ENCODE measurements at places on chromosomes 13 and 19.

DNA sequence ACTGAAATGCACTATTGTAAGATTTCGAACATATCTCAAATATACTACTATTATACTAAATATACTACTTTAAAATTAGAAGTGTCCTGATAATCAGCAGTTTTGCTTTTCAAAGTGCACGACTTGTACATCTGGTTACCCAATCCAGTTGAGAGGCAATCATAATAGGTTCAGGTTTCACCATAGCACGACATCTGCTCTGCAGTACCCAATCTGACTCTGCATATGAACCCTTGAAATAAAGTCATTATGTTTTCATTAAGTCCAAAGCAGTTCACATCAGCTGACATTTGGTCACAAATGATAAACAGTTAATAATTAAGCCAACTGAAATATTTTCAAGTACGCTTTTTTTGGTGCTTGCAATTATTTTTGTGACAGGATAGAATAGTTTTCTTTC, 90.6 kb downstream of the PCDH9 start:
- H3K27ac ChIP-seq = no peak overlapping the region
- H3K36me3 ChIP-seq = no peaks in the 10 kb centered on the region
- H3K4me1 ChIP-seq = peaks cover 10% of the 10 kb centered on the region
- DNase-seq = no peak
- H3K4me3 ChIP-seq = no peak overlapping the region

- DNase-seq = no peak
- H3K4me1 ChIP-seq = peaks cover 13% of the 10 kb centered on the region
- peaks cover 12% of the 10 kb centered on the region for H3K36me3 ChIP-seq
- H3K27me3 ChIP-seq = no peaks in the 10 kb centered on the region
- H3K4me3 ChIP-seq = no peak overlapping the region
Observed at GRCh38 chr19:16369664-16370576, 45.3 kb downstream of the KLF2 start.

DNA sequence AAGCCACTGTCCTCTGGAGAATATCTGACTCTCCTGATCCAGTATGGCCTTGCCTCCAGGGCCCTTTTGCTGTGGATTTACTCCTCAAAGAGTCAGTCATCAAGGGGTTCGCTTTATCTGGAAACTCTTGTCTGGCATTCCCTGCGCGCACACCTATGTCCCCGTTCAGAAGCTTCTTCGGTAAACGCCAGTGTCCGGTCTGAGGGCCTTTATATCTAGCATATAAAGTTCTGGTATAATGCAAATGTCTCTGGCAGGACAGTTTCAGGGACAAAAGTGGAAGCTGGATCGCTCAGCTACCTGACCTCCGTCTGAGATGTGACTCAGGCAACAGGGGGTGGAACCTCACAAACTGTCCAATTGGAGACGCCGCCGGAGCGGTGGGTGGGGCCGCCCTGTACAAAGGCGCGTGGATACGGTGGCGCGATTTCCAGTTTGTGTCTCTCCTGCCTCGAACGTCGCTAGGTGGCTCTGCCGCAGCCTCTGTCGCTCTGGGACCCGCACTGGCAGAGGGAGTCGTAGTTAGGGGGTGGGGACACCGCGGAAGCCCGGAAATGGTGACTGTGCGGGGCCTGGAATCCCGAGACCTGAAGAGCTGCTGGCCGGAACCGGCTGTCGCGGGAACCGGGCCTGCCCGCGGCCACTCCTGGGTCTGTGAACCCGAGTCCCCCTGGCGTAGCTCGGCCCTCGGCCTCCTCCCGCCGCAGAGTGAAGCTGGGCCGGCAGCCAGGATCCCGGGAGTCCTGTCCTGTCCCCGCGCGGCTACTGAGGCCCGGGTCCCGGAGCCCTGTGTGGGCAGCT, 10.6 kb upstream of the ZNF709 start:
- peaks cover 9% of the 10 kb centered on the region for H3K4me1 ChIP-seq
- DNase-seq = peak; percentile 76
- peak overlapping the region; percentile 96 for H3K27ac ChIP-seq
- no peaks in the 10 kb centered on the region for H3K27me3 ChIP-seq
- peak overlapping the region; percentile 81 for H3K4me3 ChIP-seq

- no peak for DNase-seq
- H3K36me3 ChIP-seq = no peaks in the 10 kb centered on the region
- no peak overlapping the region for H3K27ac ChIP-seq
- peaks cover 36% of the 10 kb centered on the region for H3K4me1 ChIP-seq
- no peaks in the 10 kb centered on the region for H3K27me3 ChIP-seq
Observed at GRCh38 chr13:107462501-107462900, 752.8 kb downstream of the LIG4 start.

- no peak for DNase-seq
- no peaks in the 10 kb centered on the region for H3K27me3 ChIP-seq
- H3K36me3 ChIP-seq = no peaks in the 10 kb centered on the region
- no peak overlapping the region for H3K4me3 ChIP-seq
- H3K4me1 ChIP-seq = peaks cover 43% of the 10 kb centered on the region
- H3K27ac ChIP-seq = no peak overlapping the region
Observed at GRCh38 chr13:92573467-92574057, 653.0 kb upstream of the GPC6 start.

GRCh38 chr19:37936166-37936565, 29.2 kb downstream of the SIPA1L3 start:
- H3K4me3 ChIP-seq = no peak overlapping the region
- DNase-seq = no peak
- H3K27me3 ChIP-seq = no peaks in the 10 kb centered on the region
- H3K27ac ChIP-seq = no peak overlapping the region
- H3K36me3 ChIP-seq = peaks cover 23% of the 10 kb centered on the region
- H3K4me1 ChIP-seq = peaks cover 37% of the 10 kb centered on the region

DNA sequence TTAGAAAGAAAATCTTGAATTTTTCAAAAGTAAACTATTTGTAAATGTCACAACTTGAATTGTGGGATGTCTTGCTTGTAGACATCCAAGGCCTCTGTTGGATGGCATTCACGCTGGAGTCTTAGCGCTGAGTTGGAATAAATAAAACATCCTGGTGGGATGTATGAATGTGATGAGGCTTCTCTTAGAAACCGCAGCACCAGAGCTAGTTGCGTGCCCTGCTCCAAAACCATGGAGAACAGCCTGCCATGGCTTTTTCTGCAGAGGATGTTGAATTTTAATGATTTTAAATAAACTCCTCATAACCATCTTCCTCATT, 70.4 kb downstream of the DPY19L3 start:
- H3K27ac ChIP-seq = no peak overlapping the region
- peaks cover 49% of the 10 kb centered on the region for H3K36me3 ChIP-seq
- no peak overlapping the region for H3K4me3 ChIP-seq
- no peak for DNase-seq

DNA sequence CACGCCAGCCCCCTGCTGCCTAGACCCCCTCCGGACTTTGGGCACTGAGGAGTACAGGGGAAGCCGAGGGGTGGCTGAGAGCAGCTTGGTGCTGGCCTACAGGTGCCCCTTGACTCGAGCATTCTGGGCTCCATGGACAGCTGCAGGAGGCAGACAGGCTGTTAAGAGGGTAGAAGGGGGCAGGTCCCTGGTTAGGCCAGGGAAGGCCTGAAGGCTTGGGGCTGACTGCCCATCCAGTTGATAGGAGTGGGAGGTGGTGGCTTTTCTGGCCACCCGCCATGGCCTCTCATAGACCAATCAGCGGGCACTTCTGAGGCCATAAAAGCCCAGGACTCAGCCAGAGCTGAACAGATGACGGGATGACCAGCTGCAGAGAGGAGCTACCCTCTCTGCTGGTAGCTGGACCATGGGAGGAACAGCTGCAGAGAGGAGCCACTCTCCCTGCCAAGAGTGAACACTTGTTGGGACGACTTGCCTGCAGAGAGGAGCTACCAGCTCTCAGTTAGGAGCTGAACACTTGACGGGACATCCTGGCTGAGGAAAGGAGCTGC, 10.7 kb upstream of the SUPT20H start:
- no peaks in the 10 kb centered on the region for H3K27me3 ChIP-seq
- H3K27ac ChIP-seq = no peak overlapping the region
- H3K4me3 ChIP-seq = no peak overlapping the region
- DNase-seq = no peak
- H3K4me1 ChIP-seq = peaks cover 11% of the 10 kb centered on the region

GRCh38 chr13:20702915-20703779, at the start of gene IL17D:
Gene IL17D (plus strand): TSS chr13:20703699. CDS start chr13:20704002, 303 bp downstream.
- peak within 1 kb of the TSS; percentile 92 for H3K4me3 ChIP-seq
- H3K36me3 ChIP-seq = no peaks in the 10 kb centered on the region
- peaks cover 4% of the 10 kb centered on the region for H3K27me3 ChIP-seq
- DNase-seq = peak; percentile 56
- H3K4me1 ChIP-seq = peaks cover 25% of the 10 kb centered on the region
- H3K27ac ChIP-seq = peak within 1 kb of the TSS; percentile 89

DNA sequence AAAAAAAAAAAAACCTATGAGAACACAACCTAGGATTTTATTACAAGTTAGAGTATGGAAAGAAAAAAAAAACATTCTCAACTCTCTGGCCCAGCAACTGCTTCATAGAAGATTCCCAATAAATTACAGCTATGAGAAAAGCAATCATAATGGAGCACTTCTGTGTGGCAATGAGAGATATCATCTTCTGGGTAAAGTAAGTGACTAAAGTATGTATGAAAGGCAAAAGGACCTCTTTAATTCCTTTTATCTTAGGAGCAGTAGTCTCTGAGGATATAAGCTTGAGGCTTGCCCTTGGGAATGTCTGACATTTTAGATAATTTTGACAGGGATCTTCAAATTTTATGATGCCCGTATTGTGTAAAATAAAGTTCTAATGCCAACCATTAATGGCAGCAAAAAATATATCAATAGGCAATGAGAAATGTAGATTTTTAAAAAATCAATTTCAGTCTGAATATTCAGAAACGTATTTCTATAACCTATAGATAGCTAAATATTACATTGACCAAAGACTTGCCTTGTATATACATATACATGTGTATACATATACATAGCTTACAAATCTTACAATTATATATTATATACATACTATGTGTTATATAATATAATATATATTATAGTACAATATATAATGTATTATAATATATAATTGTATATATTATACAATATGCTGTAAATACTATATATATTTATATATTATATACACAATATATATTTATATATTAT, 823.9 kb upstream of the SLITRK1 start:
- H3K27ac ChIP-seq = no peak overlapping the region
- no peaks in the 10 kb centered on the region for H3K27me3 ChIP-seq
- no peaks in the 10 kb centered on the region for H3K36me3 ChIP-seq
- no peaks in the 10 kb centered on the region for H3K4me1 ChIP-seq
- H3K4me3 ChIP-seq = no peak overlapping the region
- DNase-seq = no peak

DNA sequence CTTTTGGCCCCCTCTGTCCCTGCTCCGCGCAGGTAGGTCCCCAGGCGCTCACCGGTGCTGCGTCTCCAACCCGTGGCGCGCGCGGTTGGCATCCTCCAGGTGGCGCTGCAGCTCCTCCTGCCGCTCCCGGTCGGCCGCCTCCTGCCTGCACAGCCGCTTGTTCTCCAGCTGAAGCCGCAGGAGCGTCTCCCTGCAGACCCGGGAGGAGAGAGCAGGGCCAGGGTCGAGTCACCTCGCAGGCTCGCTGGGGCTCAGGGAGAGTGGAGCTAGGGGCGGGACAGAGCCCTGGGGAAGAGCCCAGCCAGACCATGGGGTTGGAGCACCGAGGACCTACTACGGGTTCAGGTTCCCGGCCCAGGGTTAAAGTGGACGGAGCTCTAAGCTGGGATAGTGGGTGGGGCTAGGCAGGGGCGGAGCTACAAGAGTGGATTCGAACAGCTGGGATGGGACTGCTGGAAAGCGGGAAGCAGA, 9.3 kb downstream of the HOOK2 start:
- no peak overlapping the region for H3K27ac ChIP-seq
- no peaks in the 10 kb centered on the region for H3K27me3 ChIP-seq
- H3K4me3 ChIP-seq = peak overlapping the region; percentile 63
- no peaks in the 10 kb centered on the region for H3K4me1 ChIP-seq

DNA sequence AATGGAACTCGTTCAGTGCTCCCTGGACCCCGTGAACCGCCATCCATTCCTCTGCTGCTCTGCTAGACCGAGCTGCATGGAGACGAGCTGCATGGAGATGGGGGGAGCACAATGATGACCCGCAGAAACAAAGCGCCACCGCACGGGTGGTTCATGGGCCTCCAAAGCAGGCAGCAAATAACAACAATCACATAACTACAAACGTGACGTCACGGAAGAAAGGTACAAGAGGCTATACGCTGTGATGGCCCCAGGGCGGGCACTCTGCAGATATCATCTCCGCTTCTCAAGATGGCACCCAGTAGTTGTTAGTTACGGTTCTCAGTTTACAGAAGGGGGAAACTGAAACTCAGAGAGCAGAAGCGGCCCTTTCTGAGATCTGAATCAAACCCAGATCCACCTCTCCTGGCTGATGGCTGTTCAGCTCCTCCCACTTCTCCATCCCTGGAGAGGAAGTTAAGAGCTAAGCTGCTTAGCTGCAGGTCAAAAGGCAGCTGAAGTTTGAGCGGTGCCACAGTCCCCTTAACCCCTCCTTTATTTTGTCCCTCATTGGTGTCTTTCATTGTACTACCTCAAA, 1.7 kb downstream of the ATP13A1 start:
- H3K36me3 ChIP-seq = peaks cover 9% of the 10 kb centered on the region
- no peak for DNase-seq
- H3K27ac ChIP-seq = no peak overlapping the region
- no peaks in the 10 kb centered on the region for H3K27me3 ChIP-seq
- peak overlapping the region; percentile 93 for H3K4me3 ChIP-seq

- no peak overlapping the region for H3K4me3 ChIP-seq
- H3K4me1 ChIP-seq = peaks cover 20% of the 10 kb centered on the region
- H3K36me3 ChIP-seq = no peaks in the 10 kb centered on the region
- no peaks in the 10 kb centered on the region for H3K27me3 ChIP-seq
- peak overlapping the region; percentile 65 for H3K27ac ChIP-seq
Observed at GRCh38 chr13:110017379-110017778, 231.0 kb upstream of the IRS2 start.

GRCh38 chr13:39501702-39502324, 101.2 kb downstream of the LHFPL6 start:
- no peak overlapping the region for H3K27ac ChIP-seq
- H3K36me3 ChIP-seq = no peaks in the 10 kb centered on the region
- DNase-seq = no peak
- H3K4me1 ChIP-seq = peaks cover 22% of the 10 kb centered on the region
- H3K27me3 ChIP-seq = no peaks in the 10 kb centered on the region

- H3K36me3 ChIP-seq = peaks cover 27% of the 10 kb centered on the region
- DNase-seq = no peak
- H3K27me3 ChIP-seq = no peaks in the 10 kb centered on the region
- no peaks in the 10 kb centered on the region for H3K4me1 ChIP-seq
- no peak overlapping the region for H3K27ac ChIP-seq
Observed at GRCh38 chr13:32453981-32454380, 26.1 kb upstream of the N4BP2L1 start.

GRCh38 chr19:16612636-16613035, 15.4 kb downstream of the MED26 start:
- DNase-seq = no peak
- H3K27me3 ChIP-seq = no peaks in the 10 kb centered on the region
- H3K4me3 ChIP-seq = no peak overlapping the region
- H3K4me1 ChIP-seq = peaks cover 11% of the 10 kb centered on the region
- H3K27ac ChIP-seq = no peak overlapping the region
